ENCODE measurements at places on chromosomes 5 and 9. TPM values are rescaled to one million over a fixed set of nuclear protein-coding genes. Genes with fewer than 3 reads are reported as not detected.

DNA sequence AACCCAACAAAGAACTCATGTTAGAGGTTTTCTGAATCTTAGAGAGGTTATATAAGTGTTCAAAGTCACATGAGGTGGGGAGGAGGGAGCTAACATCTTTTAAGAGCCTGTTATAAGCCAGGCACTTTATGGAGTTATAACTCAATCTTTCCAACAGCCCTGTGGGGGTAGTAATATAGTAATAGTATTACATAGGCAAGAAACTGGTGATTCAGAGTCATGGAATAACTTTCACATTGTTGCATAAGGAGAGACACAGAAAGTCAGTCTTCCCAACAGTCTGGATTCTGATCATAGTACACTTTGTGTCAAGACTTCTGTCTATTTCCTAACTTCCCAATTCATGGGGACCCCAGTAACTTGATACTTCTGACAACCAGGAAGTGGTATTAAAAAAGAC, 89.2 kb downstream of the ACER2 start:
- no peak for DNase-seq

- no peak for DNase-seq
These were observed 3.2 kb downstream of the LRRC26 start for GRCh38 chr9:137166380-137167229.

- peak; percentile 14 for DNase-seq
These were observed 219.5 kb downstream of the KCTD16 start for GRCh38 chr5:144390133-144390532.

Gene FOXD4L3
- not detected for total RNA-seq
